ENCODE measurements at places on chromosomes 1 and 21. TPM values are rescaled to one million over a fixed set of nuclear protein-coding genes. Genes with fewer than 3 reads are reported as not detected.

Gene FAM163A
- not detected for total RNA-seq

Gene HNRNPCL1
- not detected for total RNA-seq

Gene HTR6
- total RNA-seq = not detected

Gene SLC9C2
- total RNA-seq = not detected

Gene FCGR3A
- not detected for total RNA-seq

Gene PCBP3
- total RNA-seq = 1.1 TPM

Gene CASZ1
- under 0.01 TPM for total RNA-seq

Gene VWA1
- total RNA-seq = 3.4 TPM

Gene PWP2
- total RNA-seq = 3.1 TPM

Gene ZNF684
- total RNA-seq = 4.1 TPM

Gene MAPKAPK2
- 27.4 TPM for total RNA-seq

Gene OR2T33
- not detected for total RNA-seq

Gene DISP1
- total RNA-seq = 6.2 TPM
